Suprapubic skin (tissue), 4 donors: ENCODE measurements at places on chromosomes 12 and 14. TPM values are rescaled to one million over a fixed set of nuclear protein-coding genes. Genes with fewer than 3 reads are reported as not detected.

GRCh38 chr14:56143025-56143424, 24.8 kb downstream of the PELI2 start:
- DNase-seq: no peak

Gene ITGA7
- 15.5 TPM for total RNA-seq

Gene KRT1
- 4,815 TPM for total RNA-seq

Gene PROX2
- total RNA-seq: 0.97 TPM

- no peak for DNase-seq
Measured at GRCh38 chr12:68264857-68265256, 11.5 kb upstream of the IL22 start.

- DNase-seq: no peak
Measured at GRCh38 chr12:51187370-51187987, 14.5 kb upstream of the TFCP2 start.

DNA sequence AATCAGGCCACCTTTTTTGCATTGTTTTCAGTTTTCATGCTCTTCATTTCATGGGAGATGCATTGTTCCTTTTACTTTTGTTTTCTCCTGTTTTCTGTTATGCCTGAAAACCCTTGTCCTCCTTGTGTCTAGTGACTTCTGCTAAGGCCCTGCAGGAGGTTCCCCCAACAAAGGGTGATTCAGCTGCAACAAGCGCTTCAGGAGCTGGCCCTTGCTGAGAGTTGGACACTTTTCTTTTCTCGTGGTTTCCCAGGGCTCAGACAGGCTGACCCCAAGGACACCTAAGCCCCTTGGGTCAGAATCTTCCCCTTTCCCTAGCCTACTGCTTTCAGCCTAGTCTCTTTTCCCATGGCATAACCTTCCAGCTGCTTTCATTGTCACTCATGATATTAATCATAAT, 98.9 kb downstream of the PLXNC1 start:
- DNase-seq: no peak
